DMS79 (cell line): ENCODE measurements at places on chromosomes 2 and 18.
A peak's percentile ranks its signal among the peaks of the same experiment; 100 is the strongest.

- DNase-seq: no peak
These were observed 310.2 kb upstream of the ID2 start for GRCh38 chr2:8371653-8372052.

DNA sequence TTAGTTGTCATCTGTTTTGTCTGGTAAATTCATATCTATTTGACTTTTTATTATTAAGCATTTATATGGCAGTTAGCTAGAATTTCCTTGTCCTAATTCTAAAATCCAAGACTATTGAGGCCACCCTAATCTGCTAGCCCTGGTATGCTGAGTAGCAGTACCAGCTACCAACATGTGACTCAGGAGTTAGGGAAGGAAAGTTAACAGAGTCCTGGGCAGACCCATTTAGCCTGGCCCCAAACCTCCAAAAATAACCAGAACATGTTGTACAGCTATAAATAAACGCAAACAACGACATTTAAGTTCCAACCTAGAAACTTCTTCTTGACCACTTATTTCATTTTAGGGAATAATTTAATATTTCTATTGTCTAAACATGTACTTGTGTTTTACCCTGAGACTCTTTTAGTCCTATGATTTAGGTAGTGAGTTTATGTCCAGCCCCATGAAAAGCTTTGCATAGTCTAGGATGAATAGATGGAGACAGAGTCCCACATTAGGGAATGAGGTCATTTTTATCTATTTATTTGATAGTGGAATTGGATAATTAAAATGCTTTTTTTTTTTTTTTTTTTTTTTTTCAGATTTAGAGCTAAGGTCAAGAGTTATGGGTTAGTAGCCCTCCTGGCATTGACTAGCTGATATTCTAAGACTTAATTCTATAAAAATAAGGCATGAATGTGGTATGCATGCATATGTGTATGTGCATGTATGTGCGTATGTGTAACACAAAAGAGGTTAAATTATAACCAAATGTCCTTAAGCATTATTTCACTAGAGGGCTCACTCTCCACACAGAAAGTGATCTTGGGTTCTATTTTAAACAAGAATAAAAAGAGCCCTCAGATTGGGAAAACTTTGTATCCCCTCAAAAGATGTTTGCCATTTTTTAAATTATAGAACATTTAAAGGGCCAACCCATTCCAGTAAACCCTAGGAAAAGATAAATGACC is 160.1 kb upstream of the MAPRE2 start:
- DNase-seq: no peak

DNA sequence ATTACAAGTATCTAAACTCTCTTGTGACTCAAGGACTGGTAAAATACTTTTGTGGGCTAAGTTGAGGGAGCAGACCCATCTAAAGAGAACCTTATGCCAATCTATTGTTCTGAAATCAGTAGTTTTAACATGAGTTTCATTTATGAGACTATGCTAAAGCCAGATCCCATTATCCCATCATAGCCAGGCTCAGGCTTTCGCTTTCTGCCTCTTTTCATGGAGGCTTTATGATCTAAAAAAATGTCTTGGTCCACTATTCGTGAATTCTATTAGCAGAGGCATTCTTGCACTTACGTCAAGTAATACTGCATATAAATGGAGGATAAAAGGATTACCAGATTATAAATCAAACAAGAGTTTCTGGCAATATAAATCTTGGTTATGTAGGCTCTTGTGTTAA is 1636.9 kb upstream of the ACVR2A start:
- no peak for DNase-seq

- no peak for DNase-seq
These were observed 34.5 kb downstream of the SLC4A3 start for GRCh38 chr2:219661955-219662395.

- no peak for DNase-seq
These were observed 224.7 kb downstream of the SLC8A1 start for GRCh38 chr2:40227210-40227609.

GRCh38 chr2:118854507-118855345 is 7.3 kb upstream of the EN1 start:
- DNase-seq: no peak

DNA sequence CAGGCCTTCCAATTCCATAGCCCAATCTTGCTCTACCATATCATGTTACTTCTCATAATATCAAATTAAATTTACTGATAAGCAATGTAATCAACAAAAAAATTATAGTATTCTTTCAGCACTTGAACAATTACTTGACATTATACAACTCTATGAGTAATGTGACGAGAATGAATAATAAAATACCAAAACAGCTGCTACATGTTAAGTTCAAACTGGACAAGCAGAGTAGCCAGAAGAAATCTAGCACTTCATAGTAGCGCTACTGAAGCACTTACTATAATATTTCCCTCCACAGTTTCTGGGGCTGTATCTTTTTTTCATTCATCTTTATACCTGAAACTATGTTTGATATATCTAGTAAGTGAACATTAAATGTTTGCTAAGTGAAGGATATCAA is 14.9 kb downstream of the PPP3R1 start:
- no peak for DNase-seq

DNA sequence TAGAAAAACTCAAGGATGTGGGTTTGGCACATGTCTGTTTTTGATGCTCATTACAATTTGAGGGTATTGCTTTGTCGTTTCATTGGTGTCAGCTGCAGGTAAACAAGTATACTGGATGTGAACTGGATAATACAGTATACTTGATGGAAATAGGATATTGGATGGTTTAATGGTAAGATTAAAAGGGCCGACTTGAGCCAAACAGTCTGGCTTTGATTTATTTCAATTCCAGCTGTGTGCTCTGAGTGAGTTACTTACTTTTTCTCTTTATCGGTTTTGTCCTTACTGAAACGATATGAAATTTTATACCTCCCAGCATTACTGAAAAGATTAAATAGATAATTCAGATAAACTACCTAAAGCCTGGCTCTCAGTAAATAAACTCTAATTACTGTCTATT is 227.6 kb downstream of the ASXL3 start:
- peak; percentile 50 for DNase-seq

GRCh38 chr2:193549661-193550060 is 1354.9 kb upstream of the TMEFF2 start:
- no peak for DNase-seq

- no peak for DNase-seq
These were observed 28.0 kb downstream of the RNF144A start for GRCh38 chr2:6945087-6945813.

DNA sequence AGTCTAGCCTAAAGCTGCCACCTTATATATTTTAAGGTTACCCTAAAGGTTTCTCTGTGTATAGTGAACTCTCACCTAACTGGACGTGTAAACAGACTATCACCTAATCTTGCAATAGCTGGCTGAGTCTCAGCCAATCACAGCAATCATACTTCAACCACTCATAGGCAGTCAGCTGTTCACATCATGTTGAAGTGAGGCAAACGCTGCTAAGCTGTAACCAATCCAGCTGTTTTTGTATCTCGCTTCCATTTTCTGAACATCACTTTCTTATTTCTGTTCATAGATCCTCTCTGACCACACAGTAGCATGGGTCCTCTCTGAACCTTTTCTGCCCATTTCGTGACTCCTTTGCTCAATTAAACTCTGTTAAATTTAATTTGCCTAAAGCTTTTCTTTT is 468.2 kb upstream of the POU3F3 start:
- no peak for DNase-seq

GRCh38 chr2:66323406-66323805 is 111.5 kb upstream of the MEIS1 start:
- DNase-seq: no peak

DNA sequence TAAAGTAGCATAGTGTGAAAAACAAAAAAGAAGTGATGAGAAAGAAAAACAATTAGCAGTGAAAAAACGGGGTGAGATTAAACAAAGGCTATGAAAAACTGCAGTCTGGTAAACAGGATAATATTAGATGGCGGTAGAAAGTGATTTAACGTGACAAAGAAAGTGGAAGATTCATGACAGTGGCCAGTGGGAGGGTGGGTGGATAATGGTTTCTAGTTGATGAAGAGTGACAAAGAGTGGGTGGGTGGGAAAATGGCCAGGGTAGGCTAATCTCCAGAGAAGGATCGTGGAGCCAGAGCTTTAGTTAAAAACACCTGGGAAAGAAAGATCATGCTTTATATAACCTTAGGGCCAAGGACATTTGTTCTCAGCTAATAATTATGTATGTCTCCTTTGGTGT is 1667.8 kb downstream of the LRP1B start:
- no peak for DNase-seq

- DNase-seq: no peak
These were observed at the start of gene INPP4A for GRCh38 chr2:98444436-98445176. TSS of gene INPP4A (plus strand) at chr2:98444858. CDS start at chr2:98520049, 75,191 bp downstream.

- DNase-seq: no peak
These were observed 766.4 kb upstream of the ID2 start for GRCh38 chr2:7915302-7916091.

DNA sequence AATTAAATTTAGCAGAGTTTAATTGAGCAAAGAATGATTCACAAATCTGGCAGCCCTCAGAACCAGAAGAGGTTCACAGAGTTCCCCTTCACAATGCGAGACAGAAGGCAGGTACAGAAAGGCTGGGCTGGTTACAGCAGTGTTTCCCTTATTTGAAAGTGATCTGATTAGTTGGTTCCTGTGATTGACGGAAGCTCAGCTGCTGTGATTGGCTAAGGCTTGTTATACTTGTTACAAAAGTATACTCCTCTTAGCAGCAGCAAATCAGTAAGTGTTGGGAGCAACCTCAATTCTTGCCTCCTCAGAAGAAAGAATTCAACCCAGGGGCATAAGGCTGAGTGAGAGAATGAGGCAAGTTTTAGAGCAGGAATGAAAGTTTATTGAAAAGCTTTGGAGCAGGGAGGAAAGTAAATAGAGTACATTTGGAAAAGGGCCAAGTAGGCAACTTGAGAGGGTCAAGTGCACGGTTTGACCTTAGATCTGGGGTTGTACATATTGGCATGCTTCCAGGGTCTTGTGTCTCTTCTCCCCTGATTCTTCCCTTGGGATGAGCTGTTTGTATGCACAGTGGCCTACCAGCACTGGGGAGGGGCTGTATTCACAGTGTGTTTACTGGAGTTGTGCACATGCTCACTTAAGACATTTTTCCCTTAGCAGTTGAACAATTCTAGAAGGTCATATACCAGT is 431.8 kb upstream of the RAB12 start:
- DNase-seq: no peak

GRCh38 chr2:217934321-217935131 is 68.3 kb downstream of the TNS1 start:
- no peak for DNase-seq

GRCh38 chr2:95382192-95382591 is 20.3 kb upstream of the FAHD2A start:
- DNase-seq: no peak

DNA sequence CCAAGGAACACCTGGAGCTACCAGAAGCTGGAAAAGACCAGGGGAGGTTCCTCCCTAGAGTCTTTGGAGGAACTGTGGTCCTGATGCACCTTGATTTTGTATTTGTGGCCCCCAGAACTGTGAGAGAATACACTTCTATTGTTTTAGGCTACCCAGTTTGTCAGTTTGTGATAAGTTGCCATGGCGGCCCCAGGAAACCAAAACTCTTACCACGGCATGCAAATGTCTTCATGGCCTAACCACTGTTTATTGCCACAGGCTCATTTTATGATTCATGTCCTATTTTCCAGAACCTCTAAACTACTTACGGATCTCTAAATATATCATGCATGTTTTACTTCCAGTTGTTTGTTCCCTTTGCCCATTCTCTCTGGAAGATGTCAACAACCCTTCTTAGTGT is 1250.7 kb upstream of the FAM98A start:
- DNase-seq: no peak

- no peak for DNase-seq
These were observed 461.7 kb downstream of the STK39 start for GRCh38 chr2:167785606-167786216.

DNA sequence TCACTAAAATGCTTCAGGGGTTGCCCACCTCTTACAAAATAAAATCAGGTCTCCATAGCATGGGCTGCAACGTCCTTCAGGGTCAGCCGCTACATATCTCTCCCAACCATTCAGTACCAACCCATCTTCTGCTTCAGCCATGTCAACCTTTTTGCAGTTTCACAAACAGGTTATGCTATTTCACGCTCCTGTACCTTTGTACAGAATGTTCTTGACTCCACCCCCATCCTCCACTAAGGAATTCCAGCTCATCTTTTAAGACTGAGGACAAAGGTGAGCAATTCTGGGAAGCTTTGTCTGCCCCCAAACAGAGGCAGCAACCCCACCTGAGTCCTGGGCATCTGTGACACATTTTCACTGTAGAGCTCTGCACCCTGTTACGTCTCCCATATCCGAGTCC is 8.8 kb upstream of the EVA1A start:
- DNase-seq: no peak

DNA sequence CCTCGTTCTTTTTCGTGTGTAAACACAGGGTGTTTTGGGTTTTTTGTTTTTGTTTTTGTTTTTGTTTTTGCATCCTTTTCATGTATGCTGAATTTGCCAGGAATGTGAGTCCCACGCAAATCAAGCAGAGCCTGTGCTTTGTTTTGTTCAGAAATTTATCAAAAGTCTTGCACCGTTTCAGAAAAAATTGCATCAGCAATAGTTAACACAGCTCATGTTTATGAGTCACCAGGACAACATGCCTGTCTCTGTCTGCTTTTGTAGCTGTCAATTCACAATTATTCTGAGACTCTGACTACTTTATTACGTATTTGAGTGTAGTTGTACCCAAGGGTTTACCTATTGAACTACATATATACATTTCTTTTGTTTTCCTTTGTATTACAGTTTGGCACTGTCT is 38.3 kb downstream of the MRPL44 start:
- DNase-seq: no peak

DNA sequence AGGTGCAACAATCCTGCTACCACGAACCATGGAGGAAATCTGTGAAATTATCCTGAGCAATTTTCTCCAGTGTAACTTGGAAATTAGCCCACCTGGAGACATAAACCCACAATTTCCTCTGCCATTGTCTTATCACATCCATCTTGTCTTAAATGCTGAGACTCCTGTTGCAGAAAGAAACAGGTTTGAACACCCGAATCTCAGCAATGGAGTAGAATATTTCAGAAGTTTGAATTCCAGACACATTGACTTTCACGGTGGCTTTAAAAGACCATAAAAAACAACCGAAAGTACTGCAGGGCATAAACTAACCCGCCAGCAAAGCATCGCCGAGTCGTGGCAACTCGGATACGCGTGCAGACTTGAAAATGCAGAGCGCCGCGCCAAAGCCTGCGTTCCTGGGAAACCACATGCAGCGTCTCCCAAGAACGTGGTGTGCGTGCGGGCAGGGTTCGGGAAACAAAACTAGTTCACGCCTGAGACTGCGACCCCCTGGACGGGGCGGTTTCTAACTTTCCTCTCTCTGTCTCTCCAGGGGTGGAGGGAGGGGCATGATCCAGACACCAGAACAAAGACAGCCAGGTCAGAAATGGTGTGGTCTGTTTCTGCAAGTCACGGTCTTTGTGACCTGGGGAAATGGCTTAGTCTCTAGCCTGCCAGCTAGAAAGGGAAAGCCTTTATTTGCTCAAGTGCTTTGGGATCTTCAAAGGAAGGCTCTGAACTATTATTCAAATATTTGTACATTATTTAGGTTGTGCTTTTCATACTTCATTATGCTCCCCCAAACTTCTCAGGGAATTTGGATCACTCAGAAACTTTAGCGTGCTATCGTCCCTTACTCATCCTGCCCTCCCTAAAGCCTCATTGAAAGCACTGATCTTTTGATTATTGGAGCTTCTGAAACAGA is 26.9 kb upstream of the KCTD1 start:
- DNase-seq: peak; percentile 36

GRCh38 chr2:230231251-230231650 is 5.7 kb downstream of the SP140 start:
- DNase-seq: no peak
